ENCODE measurements at places on chromosomes 4 and X.

DNA sequence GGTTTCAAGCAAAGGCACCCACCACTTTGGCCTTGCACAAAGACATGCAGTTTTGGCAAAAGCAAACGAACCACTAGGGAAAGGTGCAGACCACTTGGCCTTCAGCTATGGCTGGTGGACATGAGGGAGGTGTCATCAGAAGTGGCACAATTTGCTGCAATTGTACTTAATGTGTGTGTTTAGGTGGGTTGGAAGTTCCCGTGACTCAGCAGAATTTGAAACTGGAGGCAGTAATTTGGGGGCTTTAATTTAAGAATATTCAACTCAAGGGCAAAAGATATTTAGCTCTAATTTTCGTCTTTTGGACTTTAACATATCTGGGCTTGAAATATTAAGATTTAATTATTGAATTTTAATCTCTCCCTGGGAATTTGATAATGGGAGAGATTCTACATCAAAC is 115.6 kb upstream of the NOCT start:
- DNase-seq: no peak

DNA sequence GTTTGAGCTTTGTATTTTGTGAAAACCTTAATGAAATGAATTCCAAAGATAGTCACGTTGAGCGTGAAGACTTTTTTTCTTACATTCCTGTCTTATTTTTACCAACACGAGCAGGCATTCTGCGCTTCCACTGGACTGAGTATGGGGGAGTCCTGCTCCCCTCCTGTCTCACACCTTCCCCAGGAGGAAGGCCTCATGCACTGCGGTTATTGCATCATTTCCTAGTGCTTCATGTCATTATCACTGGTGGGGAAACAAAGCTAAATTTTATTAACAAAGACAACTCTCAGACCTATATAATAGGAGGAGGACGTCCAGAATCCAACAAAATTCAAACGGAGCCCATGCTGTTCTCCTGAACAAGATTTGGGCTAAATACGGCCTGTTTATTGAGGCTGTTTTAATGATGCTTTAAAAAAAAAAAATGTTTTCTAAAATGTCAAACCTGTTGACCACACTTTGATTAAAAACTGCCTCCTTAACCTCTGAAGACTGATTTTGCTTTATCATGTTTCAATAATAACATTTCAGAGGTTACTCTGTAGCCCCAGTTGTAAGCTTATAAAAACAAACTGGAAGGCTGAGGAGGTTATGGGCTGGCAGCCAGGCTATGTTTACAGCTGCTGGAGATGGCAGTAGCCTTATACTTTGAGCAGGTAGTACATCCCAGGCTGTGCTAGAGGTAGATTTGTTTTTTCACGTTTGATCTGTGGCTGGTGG is 118.0 kb downstream of the SOWAHB start:
- DNase-seq: no peak

GRCh38 chr4:55762819-55763218 is 56.8 kb upstream of the EXOC1L start:
- no peak for DNase-seq

DNA sequence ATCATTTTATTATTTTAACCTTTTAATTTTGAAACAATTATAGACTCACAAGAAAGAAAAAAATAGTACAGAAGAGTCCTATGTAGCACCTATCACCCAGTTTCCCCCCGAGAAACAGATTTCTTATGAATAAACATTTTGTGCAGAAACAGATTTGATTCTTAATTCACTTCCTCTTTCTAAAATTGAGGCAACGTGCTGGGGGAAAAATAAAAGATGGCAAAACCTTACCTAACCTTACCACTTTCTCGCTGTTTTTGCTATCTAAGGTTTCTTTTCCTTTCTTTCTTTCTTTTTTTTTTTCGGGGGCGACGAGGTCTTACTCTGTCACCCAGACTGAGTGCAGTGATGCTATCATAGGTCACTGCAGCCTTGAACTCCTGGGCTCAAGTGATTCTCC is 4.3 kb upstream of the CLNK start:
- DNase-seq: no peak

DNA sequence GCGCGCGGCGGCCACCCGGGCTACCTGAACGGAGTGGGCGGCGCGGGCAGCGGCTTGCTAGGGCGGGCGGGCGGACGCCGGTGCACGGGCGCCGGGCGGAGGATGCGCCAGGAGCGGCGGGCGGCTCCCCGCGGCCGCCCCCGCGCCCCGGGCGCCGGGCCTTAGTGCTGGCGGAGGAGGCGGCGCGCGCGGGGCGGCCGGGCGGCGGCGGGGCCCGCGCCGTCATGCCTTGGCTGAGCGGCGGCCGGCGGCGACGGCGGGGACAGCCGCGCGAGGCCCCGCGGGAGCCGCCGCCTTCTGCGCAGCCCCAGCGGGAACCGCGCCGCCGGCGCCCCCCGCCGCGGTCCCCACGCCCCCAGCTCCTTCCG is 48.2 kb downstream of the CLDN34 start:
- no peak for DNase-seq

- no peak for DNase-seq
Observed at GRCh38 chrX:72683631-72684030, 30.5 kb downstream of the PHKA1 start.

- no peak for DNase-seq
Observed at GRCh38 chrX:38206542-38206941, 14.1 kb downstream of the SRPX start.

DNA sequence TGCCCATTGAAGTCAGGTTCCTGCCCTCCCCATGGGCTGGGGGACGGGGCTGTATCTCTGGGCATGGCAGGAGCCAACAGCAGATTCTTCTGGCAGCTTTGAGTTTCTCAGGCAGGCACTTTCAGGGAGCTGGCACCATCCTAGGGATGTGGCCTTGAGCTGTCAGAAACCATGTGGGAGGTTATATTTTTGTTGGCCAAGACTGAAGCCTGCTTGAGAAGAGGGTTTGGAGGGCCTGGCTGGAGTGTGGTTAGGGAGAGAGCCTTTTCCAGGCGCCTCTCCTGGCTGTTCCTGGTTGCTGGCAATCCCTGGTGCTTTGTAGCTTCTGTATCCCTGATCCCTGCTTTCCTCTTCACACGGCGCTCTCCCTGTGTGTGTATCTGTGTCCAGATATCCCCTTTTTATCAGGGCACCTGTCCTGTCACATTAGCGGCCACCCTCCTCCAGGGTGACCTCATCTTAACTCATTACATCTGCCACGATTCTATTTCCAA is 30.6 kb upstream of the SORCS2 start:
- DNase-seq: no peak

- DNase-seq: no peak
Observed at GRCh38 chr4:183636923-183637322, 22.1 kb downstream of the RWDD4 start.

- DNase-seq: no peak
Observed at GRCh38 chrX:56313308-56313707, 81.2 kb downstream of the KLF8 start.

GRCh38 chr4:79632114-79632513 is 224.1 kb upstream of the GK2 start:
- no peak for DNase-seq

DNA sequence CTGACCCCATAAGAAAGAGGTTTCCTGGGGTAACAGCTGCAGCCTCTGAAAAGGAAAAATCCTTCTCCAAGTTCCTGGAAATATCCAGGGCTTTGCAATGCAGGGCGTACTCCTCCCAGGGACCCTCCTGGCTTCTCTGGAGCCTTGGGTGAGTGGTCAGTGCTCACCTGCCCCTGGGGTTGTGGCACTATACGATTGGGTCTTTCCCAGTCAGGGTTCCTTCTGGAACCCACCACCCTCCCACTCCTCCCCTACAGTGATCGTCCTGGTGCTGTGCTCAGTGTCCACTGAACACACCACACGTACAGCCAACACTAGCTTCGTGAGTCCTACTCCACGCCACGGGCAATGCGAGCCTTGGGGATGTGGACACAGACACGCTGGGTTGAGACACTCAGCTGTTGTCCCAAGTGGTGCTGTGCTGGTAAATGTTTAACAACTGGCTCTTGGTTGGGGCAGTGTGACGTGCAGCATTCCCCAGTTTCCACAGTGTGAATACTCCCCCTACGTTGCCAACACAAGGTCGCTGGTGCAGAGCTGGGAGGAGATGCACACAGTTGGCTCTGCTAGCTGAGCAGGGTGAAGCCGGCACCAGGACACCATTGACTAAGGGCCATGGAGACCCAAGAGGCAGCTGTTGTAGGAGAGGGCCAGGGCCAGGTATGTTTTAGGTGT is 65.4 kb downstream of the HTRA3 start:
- DNase-seq: no peak

GRCh38 chr4:3522651-3523050 is 9.6 kb downstream of the LRPAP1 start:
- no peak for DNase-seq

GRCh38 chr4:74578329-74578728 is 133.4 kb downstream of the AREG start:
- no peak for DNase-seq

DNA sequence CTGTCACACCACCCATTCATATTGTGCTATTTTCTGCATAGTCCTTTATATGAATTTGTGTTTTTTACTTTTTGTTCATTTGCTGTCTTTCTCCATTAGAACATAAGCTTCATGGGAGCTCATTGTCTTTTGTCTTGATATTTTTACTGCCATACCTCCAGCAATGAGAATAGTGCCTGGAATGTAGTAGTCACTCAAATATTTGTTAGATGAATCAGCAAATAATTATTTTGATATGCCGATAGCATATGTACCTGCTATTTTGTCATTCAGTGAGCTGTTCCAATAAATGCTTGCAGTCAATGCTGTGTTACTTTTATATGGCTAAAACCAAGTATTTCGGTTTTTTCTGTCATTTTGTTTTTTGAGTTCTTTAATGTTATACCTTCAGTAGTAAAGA is 43.5 kb upstream of the SLC25A31 start:
- DNase-seq: no peak

DNA sequence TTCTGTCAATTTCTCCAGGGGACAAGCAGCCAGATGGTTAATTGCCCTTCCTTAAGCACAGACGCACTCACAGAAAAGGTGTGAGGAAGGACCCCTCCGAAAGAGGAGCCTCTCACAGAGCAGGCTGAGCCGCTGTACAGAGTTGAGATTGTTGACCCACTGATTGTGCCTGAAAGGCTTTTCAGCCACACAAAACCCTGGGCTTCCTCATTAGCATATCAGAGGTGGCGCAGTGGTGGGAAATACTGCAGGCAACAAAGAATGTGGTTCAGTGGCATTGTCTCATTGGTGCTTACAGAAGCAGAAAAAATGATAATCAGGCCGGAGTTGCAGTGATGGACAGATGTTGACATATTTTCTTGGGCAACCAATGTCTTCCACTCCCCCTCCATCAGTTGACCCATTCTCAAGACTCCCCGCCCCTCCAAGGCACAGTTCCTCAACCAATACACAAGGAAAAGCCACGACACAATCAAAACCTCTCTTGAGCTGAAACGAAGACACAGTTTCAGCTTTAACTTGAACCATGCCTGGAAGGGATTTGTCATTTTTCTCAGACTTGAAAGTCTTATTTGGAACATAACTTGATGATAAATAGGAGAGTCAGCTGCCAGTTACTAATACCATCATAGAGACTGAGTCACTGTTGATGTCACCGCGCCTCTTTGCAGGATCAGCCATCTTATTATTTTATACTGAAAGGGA is 53.1 kb downstream of the ATXN3L start:
- no peak for DNase-seq

DNA sequence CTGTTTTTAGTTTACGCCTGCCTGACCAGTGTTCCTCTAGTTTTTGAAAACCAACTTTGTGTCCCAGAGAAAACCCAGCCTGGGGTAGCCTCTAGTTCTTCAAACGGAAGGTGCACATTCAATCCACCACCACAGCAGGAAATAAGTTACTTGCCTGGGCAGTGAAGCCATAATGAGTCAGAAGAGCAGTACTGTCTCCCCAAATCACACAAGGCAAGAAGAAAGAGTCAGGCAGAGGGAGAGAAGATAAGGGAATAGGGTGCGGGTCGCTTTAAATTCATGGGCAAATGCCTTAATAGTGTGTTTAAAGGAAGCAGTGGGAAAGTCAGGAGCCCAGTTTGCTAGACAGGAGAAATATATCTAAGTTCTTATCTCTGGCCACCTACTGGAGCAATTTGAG is 333.8 kb upstream of the GRIA3 start:
- DNase-seq: no peak

DNA sequence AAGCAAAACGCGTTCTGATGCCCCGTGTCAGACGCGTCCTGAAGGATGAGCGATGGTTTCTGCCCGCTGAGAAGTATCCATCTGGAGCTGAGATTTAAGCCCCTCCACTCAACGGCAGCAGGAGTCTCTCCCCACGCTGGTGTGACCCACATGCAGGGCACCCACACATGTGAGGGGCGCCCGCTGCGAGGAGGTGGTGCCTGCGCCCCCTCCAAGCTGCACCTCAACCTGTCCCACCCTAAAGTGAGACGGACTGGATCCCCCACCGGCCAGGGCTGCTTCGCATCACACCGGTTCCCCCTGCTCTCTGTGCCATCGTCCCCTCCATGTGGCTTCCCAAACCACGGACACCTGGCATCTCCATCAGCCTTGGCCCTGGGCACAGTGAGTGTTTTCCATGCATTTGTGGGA is 4.5 kb upstream of the PDE6B start:
- DNase-seq: no peak

- no peak for DNase-seq
Observed at GRCh38 chrX:47186096-47186740, 7.4 kb upstream of the UBA1 start.

GRCh38 chrX:134074151-134074550 is 88.8 kb upstream of the GPC3 start:
- no peak for DNase-seq

- DNase-seq: no peak
Observed at GRCh38 chr4:16852228-16852627, 46.2 kb downstream of the LDB2 start.

DNA sequence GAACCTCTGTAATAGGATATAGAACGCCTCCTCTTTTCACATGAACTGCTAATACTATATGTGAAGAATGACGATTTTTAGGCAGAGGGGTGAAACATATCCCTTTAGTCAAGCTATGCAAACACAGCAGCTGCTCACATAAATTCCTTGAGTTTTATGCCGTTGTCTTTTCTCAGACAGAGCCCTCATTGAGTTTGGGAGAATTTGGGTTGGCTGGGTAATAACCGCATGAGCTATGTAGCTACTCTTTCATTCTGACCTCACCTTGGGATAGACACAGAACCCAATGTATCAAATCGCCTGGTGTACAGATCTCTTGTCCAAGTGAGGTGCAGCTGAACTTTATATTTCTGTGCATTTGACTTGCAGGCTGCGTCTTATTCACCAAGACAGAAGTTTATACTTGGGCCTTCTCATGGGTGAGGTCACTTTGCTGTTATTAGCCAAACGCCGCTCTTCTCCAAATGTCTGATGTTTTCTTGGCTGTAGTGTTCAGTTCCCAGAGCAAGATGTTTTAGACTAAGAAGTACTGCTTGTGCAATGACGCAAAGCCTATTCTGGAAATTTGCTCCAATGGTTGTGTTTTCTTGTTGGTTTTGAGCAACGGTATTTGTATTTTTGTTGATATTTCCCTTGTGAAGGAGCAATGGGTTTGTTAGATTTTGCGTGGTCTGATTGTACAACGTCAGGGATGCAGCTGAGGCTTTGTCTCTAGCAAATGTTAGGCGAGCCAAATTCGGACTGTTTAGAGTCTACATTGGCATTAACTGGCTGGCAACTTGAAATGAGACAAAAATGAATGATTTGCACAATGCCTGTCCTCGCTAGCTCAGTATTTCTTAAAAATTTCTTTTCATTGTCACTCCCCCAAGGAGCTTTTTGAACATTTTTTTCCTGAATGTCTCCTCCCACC is 11.2 kb upstream of the SPARCL1 start:
- no peak for DNase-seq

All from stimulated activated CD4-positive, alpha-beta T cell treated with anti-CD3 and anti-CD28 coated beads, Interleukin-1b, Interleukin-23, amount 100 ng/mL, for 4 hours (primary cell).